ENCODE measurements at places on chromosomes 4 and X.

DNA sequence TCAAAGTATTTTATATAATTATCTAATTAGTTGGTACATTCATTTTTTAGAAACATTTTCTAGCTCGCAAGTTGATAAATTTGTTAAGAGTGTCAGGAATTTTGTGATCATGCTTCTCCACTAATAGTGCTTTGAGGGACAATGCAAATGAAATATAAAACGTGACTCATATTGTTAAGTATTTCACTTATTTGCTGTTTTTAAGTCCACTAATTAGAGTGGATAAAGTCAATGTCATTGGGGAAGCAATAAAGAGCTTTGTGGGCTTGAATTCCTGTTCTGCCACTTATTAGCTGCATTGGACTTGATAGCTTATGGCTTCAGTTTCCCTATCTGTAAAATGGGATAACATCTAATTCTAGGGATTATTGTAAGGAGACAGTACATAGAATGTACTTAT is 26.5 kb upstream of the ANAPC4 start:
- DNase-seq: no peak

- DNase-seq: no peak
These were observed 30.8 kb upstream of the CYP2U1 start for GRCh38 chr4:107900508-107900907.

DNA sequence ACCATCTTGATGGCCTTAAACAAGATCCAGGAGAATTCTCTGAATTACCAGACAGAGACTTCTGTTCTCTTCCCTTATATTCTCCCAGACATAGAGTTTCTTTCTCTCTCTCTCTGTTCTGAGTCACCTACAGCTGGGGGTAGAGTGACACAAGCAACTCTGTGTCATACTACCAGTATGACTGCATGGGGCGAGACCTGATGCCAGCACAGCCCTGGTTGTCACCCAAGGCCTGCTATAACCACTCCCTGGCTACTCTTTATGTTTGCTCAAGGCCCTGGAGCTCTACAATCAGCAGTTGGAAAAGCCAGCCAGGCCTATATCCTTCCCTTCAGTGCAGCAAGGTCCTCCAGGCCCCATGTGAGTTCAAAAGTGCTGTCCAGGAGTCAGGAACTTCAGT is 114.2 kb upstream of the TENT5D start:
- DNase-seq: no peak

DNA sequence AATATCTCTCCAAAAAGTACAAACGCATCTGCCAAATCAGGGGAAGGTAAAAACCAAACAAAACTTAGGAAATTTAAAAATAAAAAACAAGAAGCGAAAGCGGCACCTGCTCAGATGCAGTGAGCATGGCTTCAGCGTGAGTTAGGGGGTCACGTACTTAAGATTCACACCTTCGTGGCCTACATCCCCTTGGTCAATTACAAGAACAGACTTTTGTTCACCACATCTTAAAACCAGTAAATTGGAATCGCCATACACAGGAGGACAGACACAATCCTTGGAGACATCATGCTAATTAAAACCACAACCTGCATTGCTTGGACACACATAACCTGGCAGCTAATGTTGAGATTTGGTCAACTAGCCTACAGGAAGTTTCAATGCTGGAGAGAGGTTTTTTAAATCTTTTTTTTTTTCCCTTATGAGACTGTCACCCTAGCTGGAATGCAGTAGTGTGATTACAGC is 12.5 kb upstream of the SEL1L3 start:
- no peak for DNase-seq

DNA sequence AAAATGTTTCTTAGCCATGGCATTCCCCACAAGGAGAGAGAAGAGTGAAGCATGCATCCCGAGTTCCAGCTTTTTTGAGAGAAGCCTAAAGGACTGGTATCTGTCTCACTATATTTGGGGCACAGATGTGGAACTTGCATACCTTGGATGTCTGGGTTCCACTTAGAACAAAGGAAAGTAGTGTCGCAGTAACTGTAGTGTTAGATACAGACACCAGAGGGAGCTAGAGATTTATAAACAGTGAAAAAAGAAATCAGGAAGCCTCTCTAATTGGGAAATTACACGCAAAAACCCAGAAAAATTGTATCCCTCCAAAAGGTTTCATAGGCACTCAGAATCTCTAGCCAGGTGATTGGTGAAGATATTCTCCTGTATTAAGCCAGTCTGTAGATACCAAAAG is 34.4 kb downstream of the AGTR2 start:
- no peak for DNase-seq

DNA sequence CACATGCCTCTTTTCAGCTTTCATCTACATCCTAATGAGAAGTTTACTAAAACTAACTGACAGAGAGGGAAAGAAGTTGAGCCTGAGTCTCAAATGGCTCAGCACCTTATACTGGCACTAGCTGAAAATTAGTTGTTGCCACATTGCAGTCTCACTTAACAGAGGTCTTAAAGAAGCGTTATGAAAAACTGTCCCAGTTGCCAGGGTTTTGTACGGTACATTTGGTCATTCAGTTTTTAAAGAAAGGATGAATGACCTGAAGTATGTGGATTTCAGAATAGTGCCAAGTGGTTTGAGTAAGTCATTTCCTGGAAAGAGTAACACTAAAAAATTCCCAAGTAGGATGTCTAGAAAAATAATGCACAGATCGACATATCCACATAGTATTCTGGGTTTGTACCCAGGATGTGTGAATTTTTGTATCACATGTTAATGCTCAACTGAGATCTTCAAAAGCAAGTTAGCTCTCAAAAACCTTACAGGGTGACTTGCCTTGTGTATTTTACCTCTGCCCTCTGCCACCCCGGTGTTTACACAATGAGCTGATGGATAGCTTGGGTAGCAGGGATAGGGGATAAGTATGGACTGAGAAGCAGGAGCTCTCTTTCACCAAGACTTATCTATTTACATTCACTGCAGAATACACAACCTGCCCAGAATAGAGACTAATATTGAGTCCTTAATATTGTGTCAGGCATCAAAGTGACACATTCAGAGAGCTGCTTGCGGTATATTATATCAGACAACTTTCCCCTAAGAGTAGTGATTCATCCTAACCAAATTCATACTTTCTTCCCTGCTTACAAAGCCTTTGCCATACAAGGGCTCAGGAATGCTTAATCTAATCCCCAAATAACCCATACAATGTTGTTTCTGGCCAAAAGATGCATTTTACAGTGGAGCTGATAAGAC is 1075.7 kb upstream of the PABPC4L start:
- DNase-seq: no peak

- no peak for DNase-seq
These were observed 311.2 kb downstream of the DHX15 start for GRCh38 chr4:24273136-24273535.

DNA sequence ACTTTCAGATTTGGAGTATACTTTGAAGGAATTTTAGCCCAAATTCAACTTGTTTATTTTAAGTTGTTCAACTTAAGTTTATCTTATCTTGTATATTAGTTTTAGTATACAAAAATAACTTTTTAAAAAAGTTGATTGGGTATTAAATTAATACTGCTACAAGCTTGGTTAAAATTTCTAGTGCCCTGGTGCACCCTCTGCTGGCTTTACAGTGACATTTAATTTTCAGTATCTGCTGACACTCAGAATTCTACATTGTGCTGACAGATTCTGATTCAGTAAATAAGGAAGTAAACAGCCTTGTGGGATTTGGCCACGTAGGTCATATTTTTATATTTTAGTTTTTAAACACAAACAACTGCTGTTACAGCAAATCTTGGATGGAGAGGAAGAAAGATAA is 2.9 kb downstream of the EDA start:
- no peak for DNase-seq

- no peak for DNase-seq
These were observed 108.3 kb upstream of the SLC4A4 start for GRCh38 chr4:71230271-71231128.

GRCh38 chr4:82136161-82136801 is 237.5 kb downstream of the HNRNPD start:
- no peak for DNase-seq

DNA sequence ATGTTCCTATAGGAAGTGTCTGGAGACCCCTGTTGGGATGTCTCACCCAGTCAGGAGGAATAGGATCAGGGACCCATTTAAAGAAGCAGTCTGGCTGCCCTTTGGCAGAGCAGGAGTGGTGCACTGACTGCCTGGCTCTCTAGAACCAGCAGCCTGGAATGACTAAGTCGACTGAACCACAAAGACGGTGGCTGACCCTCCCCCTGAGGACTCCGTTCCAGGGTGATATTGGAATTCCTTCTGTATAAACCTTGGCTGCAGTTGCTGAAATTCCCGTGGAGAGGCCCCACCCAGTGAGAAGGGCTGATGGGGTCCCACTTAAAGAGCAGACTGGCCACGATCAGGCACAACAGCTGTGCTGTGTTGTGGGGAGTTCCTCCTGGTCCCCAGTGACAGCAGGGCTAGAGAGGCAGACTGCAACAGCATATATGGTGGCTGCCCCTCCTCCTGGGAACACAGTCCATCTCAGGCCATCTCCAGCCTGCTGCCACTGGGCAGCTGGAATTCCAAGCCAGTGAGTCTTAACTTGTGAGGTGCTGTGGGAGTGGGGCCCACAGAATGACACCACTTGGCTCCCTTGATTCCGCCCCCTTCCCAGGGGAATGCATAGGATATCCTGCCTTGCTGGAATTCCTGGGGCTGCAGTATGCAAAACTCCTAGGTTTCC is 41.8 kb upstream of the RLIM start:
- no peak for DNase-seq

DNA sequence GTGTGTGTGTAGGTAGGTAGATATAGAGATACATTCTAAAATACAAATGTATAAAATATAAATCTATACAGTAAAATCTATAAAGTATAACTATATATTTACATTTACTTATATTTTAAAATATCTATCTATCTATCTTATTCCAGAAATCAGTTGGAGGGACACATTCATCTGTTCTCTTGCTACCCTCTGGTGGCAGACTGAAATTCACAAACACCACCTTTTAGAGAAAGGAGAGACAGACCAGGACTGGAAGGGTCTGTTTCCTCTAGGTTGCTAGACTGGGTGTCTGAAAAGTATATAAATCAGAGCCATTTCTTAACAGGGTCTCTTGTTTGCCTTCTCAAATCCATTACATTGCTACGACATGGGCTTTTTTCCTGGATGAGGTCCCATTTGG is 343.0 kb downstream of the OPHN1 start:
- DNase-seq: no peak

- DNase-seq: no peak
These were observed 1030.3 kb upstream of the LCORL start for GRCh38 chr4:19051831-19052230.

DNA sequence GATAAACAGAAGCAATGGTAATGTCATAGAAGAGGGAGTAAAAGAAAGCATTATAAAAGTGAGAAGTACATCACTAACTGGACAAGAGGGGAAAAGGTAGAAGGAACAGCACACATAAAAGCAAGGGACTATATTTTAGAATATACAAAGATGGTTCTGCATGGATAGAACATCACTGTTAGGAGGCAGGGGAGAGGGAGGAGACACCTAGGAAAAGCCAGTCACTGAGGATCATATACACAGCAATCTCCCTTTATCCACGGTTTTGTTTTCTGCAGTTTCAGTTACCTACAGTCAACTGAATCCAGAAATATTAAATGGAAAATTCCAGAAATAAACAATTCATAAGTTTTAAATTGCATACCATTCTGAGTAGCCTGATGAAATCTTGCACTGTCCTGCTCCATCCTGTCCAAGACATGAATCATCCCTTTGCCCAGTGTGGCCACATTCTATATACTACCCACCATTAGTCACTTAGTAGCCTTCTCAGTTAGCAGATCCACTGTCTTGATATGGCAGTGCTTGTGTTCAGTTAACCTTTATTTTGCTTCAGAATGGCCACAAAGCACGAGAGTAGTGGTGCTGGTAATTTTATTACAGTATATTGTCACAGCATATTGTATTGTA is 74.2 kb downstream of the PPA2 start:
- DNase-seq: no peak

GRCh38 chrX:151902813-151903591 is 9.7 kb upstream of the MAGEA4 start:
- peak; percentile 77 for DNase-seq

GRCh38 chr4:125315576-125316400 is 1.0 kb downstream of the FAT4 start:
- DNase-seq: peak; percentile 21

DNA sequence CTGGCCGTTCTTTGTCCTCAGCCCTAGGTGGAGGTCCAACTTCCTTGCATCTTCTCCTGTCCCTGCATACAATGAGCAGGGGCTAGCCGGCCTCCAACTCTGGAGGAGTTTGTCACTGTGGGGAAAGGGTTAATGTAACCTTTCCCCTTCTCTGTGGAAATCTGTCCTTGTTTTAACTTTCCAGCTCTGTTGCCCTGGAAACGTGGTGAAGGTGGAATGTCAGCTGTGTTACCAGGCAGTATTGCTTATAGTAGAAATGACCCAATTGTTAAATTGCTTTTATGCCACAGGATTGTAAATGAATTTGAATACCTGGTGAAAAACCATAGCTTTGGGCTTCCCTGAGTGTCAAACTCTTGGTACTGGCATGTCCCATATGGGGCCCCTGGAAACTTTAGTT is 131.6 kb upstream of the SCML1 start:
- DNase-seq: no peak

- no peak for DNase-seq
These were observed 49.2 kb upstream of the ELOVL6 start for GRCh38 chr4:110247591-110247990.

- DNase-seq: no peak
These were observed 649 bp upstream of the VBP1 start for GRCh38 chrX:155215443-155216178.

DNA sequence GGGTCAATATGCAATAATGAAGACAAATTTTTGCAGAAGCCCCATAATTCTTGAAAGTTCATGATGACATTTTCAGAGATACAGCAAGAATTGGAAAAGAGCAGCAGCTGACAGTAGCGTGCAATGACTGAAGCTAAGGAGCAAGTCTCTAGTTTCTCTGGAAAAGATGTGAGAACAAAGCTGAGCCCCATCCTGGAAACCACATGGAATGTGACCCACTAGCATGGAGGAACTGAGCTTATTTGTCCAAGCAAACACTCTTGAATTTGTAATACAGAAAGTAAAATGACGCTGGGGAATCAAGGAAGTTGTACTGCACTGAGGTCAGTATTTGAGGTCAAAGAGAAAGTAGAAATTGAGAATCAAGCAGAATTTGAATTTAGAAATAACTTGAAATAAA is 1447.2 kb downstream of the FSTL5 start:
- no peak for DNase-seq

DNA sequence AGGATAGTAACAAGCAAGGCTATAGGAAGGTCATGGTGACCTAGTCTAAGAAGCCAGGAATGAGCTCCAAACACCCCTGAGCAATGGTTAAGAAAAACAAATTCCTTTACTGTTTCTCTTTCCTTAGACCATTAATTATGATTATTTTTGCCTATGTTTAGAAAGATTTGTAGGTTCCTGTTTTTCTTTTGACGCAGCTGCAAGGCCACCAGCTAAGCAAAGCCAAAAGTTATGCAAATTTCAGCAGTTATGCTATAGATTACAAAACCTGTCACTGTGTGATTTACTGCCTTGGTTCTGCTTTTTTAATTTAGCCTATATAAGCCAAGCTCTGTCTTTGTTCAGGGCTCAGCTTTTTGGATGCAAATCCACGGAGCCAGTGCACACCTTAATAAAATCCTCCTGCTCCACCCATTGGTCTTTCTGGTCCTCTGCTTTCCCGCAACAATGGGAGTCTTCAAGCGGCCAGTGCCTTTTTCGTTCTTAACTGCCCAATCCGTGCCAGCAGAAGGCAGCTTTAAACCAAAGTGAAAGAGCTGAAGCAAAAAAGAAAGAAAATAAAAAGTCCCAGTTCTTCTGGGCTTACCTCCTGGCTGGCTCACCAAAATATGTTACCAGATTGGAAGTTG is 1.4 kb upstream of the CEP135 start:
- no peak for DNase-seq

GRCh38 chrX:68721546-68721945 is 74.1 kb downstream of the STARD8 start:
- DNase-seq: no peak

GRCh38 chr4:104976262-104976661 is 170.4 kb upstream of the TET2 start:
- no peak for DNase-seq
